Activated effector memory CD4-positive, alpha-beta T cell treated with Interleukin-2 at 50 U/mL for 16 hours (primary cell): ENCODE measurements at places on chromosomes 3 and 15.

DNA sequence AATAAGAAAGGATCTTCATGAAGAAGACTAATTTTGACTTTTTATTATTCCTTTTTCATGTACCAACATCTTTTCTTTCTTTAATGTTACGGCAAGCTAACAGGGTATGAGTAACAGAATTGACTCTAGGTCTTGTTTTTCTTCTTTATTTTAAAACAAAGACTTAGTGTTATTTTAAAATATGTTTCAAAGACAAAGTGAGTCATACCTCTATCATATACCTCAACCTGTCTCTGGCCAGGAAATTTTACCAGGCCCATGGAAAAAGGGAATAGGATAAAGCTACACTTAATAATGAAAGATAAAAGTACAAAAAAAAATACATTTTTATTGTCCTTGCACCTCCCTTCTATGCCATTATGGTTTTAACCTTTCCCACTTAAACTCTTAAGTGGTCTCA lies 57.4 kb downstream of the ZNF148 start:
- no peak for DNase-seq

DNA sequence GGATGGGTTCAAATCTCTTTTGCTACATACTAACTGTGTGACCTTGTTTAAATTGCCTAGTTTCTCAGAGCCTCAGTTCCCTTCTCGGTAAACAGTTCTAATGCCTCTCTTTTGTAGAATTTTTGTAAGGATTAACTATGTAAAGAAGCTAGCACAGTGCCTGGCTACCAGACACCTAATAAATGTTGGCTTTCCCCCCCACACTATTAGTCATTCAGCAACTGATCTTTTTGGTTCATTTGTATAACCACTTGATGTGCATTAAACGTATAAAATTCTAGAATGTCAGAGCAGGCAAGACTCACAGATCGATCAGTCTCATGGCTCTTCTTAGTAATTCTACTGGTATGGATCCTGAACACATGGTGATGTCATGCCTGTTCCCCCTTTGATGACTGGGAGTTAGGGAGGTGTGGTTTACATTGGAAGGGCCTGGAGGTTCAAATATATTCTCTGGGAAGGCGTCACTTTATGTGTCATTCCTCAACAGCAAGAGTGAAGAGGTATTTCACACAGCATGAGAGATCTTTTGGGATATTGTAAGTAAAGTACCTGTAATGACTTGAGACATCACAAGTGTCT lies 6.5 kb downstream of the TAGLN3 start:
- DNase-seq, result no peak

DNA sequence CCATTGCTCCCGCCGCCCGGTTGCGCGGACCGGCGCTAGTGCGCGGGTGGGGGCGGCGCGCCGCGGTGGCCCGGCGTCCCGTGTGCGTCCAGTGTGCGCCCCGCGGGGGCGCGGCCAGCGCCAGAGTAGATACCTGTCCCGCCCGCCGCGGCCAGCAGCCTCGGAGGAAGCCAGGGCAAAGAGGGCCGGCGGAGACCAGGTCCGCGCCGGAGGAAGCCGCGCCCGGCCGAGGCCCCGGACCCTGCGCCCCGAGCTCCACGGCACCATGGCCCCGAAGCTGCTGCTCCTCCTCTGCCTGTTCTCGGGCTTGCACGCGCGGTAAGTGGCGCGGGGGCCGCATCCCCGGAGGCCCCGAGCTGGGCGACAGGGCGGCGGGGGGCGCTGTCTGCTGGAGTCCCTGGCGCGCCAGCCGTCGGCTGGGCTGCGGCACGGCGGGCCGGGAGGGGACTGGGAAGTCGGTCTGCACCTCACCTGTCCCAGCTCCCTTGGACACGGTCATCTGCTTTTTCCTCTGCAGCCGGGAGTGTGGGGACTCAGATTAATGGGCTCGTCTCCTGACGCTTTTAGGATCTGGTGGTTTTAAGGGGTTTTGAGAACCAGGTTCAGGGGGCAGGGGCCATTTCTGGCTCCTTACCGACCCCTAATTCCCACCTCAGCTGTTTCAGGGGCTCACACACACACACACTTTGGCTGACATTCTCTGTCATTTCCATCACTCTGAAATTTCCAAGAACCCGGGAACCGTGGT lies 464 bp downstream of the GABRG3 start:
- no peak for DNase-seq

DNA sequence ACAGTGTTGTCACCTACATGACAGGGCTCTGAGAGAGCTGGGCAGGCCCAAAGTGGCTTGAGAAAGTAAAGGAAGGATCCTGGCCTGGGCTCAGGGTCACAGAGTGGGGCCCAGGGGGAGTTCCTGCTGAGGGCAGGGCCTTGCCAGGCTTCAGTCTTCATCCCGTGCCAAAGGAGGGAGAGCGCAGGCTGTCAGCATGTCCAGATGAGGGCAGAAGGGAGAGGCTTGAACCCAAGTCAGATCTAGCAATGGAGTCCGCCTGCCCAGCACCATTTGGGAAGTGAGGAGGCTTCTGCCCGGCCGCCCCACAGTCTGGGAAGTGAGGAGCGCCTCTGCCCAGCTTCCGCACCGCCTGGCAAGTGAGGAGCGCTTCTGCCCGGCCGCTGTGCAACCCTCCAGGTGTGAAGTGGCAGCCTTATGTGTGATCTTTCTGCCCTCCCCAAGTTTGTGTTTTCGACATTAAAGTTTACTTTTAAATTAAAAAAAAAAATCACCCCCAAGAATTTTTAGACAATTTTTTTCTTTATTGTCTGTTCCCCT lies 303.6 kb upstream of the PROK2 start:
- no peak for DNase-seq

GRCh38 chr15:51936105-51936478 lies 35.5 kb downstream of the LEO1 start:
- no peak for DNase-seq

DNA sequence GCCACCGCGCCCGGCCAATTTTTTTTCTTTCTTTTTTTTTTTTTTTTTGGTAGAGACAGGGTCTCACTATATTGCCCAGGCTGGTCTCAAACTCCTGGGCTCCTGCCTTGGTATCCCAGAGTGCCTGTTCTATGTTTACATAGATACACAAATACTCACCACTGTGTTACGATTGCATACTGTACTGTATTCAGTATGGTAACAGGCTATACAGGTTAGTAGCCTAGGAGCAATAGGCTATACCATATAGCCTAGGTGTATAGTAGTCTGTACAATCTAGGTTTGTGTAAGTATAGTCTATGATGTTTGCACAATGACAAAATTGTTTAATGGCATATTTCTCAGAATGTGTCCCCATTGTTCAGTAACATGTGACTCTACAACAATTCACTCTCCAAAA lies 26.6 kb downstream of the CSTA start:
- no peak for DNase-seq

DNA sequence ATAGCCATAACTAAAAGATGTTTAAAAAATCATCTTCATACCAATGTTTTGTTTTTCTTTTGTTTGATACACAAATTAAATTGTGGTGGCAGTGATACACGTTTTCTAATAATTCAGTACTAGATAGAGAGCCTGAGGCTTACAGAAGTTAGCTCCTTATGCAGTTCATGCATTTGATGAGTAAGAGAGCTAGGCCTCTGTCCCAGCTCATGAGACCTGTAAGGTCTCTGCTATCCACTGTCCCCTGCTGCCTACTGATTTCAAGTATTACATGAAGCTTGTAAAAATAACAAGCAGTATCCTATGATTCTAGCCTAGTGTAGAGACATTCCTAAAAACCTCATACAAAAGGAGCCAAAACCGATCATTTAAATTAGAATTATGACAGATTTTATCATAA lies 144.5 kb downstream of the MBNL1 start:
- DNase-seq, result no peak

DNA sequence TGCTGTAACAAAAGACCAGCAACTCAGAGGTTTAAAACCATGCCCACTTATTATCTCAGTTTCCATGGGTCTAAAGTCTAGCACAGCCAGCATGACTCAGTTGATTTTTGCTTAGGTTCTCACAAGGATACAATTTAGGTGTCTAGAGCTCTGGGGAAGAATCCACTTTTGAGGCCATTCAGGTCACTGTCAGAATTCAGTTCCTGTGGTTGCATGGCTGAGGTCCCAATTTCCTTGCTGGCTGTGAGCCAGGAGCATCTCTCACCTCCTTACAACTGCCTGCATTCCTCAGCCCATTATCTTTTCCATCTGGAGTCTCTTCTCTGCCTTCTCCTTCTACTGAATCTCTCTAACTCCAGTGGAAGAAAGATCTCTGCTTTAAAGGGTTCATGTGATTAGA lies 240.5 kb upstream of the CFAP20DC start:
- no peak for DNase-seq

- no peak for DNase-seq
Measured at GRCh38 chr3:16448639-16449070, 64.8 kb downstream of the RFTN1 start.

- DNase-seq, result no peak
Measured at GRCh38 chr3:79490165-79491028, 277.4 kb downstream of the ROBO1 start.

- DNase-seq, result no peak
Measured at GRCh38 chr3:53806182-53807116, 39.8 kb downstream of the CHDH start.

GRCh38 chr3:126731044-126731443 lies 27.0 kb downstream of the CHCHD6 start:
- DNase-seq, result no peak

GRCh38 chr3:24261521-24261920 lies 233.1 kb downstream of the THRB start:
- DNase-seq, result no peak

GRCh38 chr15:40409366-40409765 lies 3.8 kb downstream of the IVD start:
- no peak for DNase-seq

- DNase-seq, result no peak
Measured at GRCh38 chr3:151766454-151766853, 32.7 kb downstream of the AADACL2 start.

DNA sequence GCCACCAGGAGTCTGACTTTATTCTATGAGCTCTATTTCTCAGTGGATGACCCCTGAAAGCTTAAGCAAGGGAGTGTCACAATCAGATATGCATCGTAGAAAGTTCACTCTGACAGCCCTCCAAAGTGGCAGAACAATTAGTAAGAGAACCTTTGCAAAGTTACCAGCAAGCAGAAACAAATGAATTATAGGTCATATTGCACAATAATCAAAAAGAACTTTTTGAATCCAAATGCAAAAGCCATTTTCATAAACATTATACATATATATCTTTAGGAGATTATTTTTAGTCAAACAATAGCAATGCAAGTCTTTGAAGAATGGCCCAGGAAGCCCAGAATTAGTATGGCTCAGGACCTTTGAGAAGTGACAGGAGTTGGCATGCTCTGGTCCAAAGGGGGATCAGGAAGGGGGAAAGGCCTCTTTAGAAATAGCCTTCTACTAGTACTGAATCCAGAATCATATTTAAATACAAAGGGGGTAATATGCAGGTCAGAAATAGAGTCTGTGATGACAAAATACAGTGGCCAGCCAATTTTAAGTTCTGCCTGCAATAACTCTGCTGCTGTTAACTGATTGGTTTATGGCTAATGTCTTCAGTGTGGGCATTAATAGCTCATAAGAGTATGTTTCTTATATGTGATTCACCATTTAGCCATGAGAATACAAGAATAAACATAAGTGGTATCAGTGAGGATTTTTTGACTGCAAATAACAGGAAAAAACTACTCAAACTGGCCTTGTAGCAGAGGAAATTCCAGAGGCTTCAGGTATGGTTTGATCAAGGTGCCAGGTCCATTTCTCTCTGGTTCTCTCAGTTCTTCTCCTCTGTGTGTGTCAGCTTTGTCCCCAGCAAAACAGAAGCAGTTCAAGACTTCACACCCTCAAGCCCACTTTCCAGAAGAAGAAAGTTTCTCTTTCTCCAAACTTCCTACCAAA lies 17.0 kb upstream of the ITGB5 start:
- no peak for DNase-seq

GRCh38 chr3:46359733-46360493 lies 6.0 kb downstream of the CCR2 start:
- DNase-seq, result no peak

DNA sequence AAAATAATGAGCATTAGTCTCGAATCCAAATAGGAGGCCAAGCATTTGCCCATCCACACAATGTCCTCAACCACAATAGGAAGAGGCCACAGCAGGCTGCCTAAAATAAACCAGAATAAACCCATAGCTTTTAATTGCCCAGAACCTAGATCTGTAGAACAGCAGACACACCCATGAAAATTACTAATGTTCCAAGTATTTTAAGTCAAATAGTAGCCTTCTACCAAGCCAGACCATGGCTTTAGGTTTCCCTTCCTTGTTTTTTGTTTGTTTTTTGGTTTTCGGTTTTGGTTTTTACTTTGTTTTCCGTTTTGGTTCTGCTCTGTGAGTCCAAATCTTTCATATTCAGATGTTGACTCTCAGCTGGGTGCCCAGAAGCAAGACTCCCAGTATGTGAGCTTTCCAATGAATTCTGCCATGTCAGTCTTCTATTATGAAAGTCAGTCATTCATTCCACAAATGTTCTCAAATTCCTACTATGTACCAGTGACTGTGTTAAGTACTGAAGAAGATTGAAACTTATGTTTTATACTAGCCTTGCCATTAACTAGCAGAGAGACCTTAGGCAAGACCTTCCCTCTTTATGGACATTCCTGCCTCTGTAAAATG lies 57.8 kb upstream of the BOC start:
- no peak for DNase-seq

DNA sequence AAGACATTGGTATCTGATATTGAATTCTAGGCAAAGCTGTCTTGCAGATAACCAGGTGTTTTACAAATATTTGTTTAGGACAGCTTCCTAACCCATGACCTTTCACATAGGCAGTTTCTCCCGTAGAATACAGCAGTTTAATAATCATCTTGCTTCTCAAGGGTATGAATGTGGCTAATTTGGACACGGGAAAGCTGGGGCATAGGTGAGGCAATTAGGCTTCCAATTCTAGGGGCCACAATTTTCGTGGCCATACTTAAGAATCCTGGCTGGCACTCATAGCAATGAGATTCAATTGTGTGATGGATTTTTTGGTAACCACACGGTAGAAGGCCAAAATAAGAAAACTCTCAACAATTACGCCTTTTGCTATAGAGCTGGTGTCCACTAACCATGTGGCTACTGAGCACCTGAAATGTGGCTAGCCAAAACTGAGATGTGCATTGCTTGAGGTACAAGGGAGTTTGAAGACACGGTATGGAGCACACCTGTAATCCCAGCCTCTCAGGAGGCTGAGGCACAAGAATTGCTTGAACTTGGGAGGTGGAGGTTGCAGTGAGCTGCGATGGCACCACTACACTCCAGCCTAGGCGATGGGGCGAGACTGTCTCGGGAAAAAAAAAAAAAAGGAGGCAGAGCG lies 34.4 kb downstream of the TFRC start:
- no peak for DNase-seq

- DNase-seq, result no peak
Measured at GRCh38 chr3:30944124-30944523, 49.7 kb upstream of the GADL1 start.

- DNase-seq, result no peak
Measured at GRCh38 chr3:141798448-141798845, 35.2 kb downstream of the GRK7 start.
